ENCODE measurements at places on chromosomes 7 and 10.

- DNase-seq: no peak
Measured at GRCh38 chr10:99358101-99358500, 28.9 kb downstream of the CNNM1 start.

DNA sequence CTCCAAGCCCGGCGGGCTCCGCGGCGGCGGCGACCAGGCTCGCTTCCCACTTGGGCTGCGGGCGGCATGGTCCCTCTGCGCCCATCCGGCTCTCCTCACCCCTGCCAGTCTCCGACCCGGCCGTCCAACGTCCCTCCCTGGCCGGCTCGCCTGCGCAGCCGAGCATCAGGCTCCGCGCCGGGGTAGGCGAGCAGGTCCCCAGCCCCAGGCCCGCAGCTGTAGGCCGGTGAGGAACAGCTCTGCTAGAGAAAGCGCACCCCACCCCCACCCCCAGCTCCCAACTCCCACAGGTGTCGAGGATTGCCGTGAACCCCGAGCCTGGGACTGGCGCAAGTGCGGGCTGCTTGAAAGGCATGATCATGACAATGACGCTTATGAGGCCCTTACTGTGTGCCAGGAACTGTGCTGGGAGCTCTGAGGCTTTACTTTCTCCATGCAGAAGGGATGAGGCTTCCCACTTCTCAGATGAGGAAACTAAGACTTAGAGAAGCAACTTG lies 20.8 kb upstream of the PAX2 start:
- no peak for DNase-seq

DNA sequence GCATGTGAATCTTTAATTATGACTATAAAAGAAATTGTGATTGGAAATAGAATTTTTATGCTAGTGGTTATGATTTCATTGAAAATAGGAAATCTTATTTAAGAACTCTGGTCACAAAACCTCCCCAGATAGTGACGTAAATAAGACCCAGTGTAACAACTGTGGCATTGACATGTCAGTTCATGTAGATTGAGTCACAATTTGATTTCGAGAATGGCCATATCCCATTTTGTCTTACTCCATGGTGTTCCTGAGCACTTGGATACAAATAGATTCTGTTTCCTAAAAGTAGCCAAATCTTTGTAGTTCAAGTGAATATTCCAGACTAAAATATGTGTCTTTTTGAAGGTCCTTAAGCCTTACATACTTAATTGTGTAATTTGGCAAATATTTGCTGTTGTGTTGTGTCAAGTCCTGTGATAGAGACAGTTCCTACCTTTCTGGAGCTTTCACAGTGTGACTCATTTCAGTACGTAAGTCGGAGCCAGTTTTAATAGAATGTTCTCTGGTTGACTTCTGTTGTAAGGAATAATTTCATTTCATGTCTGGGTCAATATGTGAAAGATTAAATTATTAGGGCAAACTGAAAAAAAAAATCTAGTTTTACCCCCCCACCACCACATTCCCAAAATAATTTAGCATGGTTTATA lies 37.1 kb upstream of the TOMM7 start:
- no peak for DNase-seq

DNA sequence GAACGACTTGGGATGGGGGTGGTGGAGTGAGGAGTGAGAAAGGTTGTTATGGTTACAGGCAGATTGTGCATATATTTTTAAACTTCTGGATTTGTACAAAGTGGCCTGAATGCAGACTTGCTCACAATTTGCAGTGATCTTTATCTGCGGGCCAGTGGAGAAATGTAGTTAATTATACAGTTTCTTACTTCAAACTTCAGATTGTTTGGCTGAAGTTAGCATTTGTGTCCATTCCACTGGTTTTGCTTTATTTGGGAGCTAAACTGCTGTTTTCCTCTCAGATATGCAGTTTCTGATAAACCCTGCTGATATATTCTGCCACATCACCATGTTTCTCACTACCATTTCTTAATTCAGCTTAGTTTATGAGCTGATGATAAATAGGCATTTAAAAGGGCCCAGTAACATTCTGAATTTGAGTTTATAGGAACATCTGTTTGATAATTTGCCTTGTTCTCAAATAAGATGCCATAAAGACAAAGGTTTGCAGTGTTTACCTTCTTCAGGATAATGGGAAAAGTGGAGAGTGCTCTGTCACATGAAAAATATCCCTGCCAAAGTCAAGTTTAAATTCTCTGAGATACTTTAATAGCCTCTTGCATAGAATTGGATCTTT lies 170.1 kb downstream of the ST7 start:
- DNase-seq: no peak

- no peak for DNase-seq
Measured at GRCh38 chr10:6120691-6121090, 31.9 kb downstream of the RBM17 start.

GRCh38 chr7:71303566-71303965 lies 171.6 kb downstream of the GALNT17 start:
- no peak for DNase-seq

GRCh38 chr7:104642560-104642959 lies 314.2 kb downstream of the LHFPL3 start:
- DNase-seq: no peak

GRCh38 chr7:25855854-25856782 lies 295.9 kb upstream of the NFE2L3 start:
- DNase-seq: no peak

DNA sequence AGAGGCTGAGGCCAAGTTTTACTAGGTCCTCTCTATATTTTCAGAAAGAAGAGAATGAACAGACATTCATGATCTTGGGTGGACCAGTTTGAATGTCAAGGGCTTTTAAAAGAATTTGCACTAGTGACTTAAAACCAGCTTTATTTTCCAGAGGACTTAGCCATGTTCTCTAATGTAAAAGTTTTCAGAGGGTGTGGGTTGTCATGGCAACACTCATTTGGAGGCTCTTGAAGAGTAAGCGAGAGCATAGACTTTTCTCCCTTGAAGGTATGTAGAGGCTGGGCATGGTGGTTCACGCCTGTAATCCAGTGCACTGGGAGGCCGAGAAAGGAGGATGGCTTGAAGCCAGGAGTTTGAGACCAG lies 61.1 kb downstream of the GATA3 start:
- DNase-seq: no peak

- DNase-seq: no peak
Measured at GRCh38 chr10:4266416-4267085, 481.5 kb upstream of the KLF6 start.

GRCh38 chr7:94160719-94161435 lies 156.7 kb upstream of the BET1 start:
- DNase-seq: peak; percentile 2

- no peak for DNase-seq
Measured at GRCh38 chr10:27341001-27341400, 100.4 kb upstream of the ACBD5 start.

- DNase-seq: no peak
Measured at GRCh38 chr7:110877016-110877415, 213.9 kb upstream of the LRRN3 start.

- DNase-seq: peak; percentile 12
Measured at GRCh38 chr10:119784340-119785067, 58.7 kb downstream of the INPP5F start.

DNA sequence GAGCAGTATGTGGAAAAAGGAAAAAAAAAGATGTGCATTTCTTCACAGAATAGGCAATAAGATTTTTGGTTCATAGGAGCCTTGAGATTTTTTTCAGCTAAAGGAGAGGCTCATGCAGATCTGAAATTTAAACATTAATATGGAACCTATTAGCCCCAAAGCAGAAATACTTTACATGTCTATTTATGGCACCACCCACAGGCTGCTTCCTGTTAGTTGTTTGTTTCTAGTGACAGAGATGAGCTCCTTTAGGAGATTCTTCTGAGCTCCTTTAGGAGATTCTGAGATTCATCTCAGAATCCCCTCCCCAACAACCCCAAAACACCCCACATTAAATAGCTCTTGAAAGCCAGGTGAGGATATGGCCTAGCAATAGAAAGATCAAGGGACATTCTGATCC lies 27.9 kb upstream of the HPS1 start:
- DNase-seq: no peak

DNA sequence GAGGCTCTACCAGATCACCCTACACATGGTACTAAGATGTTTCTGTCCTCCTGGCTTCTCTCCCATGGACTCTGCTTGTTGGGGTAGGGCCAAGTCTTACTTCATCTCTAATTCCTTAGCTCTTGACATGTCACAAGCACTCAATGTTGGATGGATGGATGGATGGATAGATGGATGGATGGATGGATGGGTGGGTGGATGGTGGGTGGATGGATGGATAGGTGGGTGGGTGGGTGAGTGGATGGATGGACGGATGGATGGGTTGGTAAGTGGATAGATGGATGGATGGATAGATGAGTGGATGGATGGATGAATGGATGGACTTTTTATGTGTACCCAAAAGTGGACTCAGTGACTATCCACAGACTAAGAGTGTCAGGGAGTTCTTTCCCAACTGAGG lies 28.5 kb downstream of the HSPA12A start:
- no peak for DNase-seq

DNA sequence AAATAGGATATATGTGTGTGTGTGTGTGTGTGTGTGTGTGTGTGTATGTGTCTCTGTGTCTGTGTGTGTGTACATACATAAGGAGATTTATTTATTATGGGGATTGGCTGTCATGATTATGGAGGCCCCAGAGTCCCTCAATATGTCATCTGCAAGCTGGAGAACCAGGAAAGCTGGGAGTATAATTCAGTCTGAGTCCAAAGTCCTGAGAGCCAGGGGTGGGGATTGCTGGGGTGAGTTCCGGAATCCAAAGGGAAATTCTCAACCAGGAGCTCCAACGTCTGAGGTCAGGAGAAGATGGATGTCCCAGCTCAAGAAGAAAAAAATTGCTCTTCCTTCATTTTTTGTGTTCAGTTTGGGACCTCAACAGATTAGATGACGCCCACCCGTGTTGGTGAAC lies 50.7 kb upstream of the PLPP4 start:
- no peak for DNase-seq

GRCh38 chr10:33381451-33382215 lies 47.2 kb upstream of the NRP1 start:
- DNase-seq: no peak

DNA sequence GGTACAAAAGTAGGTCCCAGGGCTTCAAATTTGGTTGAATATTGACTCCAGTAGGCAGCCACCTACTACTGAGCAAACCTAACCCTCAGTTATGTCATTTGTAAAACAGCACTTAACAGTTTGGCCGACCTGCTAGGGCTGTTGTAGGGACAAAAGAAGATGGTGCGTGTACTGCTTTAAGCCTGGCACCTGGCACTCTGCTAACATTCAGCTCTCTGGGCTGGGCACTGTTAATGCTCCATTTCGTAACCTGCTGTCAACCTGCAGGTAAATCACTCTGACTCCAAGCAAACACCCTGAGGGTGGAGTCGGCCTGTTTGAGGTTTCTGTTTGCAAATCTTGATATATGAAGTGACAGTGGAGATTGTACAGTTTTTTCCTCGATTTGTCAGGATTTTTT lies 7.2 kb downstream of the ZKSCAN1 start:
- no peak for DNase-seq

GRCh38 chr10:86290933-86291615 lies 75.5 kb downstream of the GRID1 start:
- DNase-seq: no peak

DNA sequence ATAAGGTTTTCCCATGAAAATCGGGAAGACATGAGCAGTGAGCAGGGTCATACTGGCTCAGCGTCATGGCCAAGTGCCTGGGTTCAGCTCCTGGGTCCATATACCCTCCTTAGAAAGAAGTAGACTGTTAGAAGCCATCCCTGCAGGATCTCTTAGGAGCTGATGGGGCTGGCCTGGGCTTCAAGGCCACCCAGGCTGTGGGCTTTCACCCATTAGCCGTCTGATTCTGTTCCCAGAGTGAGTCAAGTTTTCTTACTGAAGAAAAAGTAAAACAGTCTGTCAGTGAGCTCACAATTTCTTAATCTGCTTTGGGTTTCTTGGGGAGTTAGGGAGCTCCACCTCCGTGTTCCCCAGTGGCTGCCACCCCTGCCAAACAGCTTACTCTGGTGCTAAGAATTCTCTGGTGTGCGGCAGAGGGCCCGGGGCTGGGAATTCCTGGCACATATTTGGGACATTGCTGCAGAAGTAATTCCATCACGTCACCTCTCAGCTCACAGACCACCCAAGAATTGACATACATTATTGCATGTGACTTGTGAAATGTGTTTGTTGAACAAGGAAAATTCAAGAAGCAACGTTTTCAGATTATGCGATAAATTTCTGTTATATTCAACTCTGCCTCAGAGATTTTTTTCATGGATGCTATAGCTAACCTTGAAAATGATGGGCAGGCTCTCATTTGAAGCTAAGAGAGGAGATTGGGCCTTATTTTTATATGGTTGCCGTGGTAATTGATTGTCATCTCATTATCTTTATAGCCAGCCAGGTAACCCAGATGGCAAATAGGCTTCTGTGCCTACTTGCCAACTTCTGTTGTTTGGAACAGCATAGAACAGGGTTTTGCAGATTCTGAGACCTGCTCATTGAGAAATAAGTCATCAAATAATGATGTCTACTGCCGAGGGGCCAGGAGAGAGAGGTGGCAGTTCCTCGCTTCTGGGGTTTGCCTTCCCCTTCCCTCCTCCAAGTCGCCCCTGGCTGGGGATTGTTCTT lies 166.4 kb downstream of the CHN2 start:
- no peak for DNase-seq

- no peak for DNase-seq
Measured at GRCh38 chr7:133300088-133300487, 47.2 kb downstream of the EXOC4 start.

GRCh38 chr10:45204954-45205775 lies 110.2 kb downstream of the OR13A1 start:
- DNase-seq: no peak

DNA sequence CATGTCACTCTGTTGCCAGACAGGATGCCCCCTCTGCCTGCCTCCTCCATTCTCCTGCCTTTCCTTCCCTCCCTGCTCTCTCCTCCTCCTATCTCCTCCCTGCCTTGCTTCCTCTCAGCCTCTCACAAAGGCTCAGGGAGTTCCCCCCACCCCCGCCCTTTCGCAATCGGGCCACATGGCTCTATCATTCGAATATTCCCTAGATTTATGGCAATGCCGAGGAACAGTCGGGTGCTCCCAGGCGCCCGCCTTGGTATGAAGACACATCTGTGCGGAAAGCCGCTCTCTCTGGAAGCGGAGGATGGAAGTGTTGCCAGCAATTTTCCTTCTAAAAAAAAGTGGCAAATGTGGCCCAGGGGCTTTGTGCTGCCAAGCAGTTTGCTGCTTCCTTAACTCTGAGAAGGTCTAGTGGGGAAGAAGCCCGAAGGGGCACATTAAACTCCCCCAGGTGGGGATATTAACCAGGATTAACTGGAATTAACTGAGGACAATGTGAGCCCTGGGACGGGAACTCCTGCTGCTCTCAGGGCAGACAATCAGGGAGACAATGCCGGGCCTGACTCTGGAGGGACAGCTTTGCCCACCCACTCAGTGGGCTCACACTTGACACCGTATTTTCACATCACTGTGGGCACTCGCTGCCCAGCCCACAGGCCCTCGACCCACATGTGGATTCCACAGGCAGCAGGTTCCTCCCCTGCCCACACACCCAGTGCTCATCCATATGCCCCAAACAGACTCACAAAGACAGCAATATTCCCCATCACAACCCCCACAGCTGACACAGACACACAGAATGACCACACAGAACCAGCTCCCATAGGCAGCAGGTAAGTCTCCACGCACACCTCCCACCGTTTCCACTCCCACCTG lies 88.4 kb upstream of the SMNDC1 start:
- DNase-seq: no peak

GRCh38 chr7:155344270-155344617 lies 46.6 kb downstream of the INSIG1 start:
- DNase-seq: no peak

GRCh38 chr7:76397409-76398183 lies 11.9 kb downstream of the SSC4D start:
- peak; percentile 64 for DNase-seq

- no peak for DNase-seq
Measured at GRCh38 chr7:24406053-24406788, 122.2 kb downstream of the NPY start.
